ENCODE measurements at places on chromosomes 11 and 22.

GRCh38 chr22:19811211-19811621, 43.5 kb downstream of the GNB1L start:
- DNase-seq, result no peak

DNA sequence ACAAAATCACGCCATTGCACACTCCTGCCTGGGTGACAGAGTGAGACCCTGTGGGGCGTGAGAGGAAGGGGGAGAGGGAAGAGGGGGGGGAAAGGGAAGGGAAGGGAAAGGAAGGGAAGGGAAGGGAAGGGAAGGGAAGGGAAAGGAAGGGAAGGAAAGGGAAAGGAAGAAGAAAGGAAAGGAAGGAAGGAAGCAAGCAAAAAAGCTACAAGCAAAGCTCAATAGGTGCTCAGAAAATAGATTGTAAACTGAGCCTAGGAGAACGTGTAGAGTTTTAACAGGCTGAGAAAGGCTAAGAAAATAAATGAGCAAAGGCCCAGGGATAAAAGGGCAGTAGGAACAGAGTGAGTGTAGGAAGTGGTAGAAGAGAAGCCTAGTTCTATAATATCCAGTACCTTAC, 30.8 kb upstream of the GDPD4 start:
- DNase-seq, result no peak

DNA sequence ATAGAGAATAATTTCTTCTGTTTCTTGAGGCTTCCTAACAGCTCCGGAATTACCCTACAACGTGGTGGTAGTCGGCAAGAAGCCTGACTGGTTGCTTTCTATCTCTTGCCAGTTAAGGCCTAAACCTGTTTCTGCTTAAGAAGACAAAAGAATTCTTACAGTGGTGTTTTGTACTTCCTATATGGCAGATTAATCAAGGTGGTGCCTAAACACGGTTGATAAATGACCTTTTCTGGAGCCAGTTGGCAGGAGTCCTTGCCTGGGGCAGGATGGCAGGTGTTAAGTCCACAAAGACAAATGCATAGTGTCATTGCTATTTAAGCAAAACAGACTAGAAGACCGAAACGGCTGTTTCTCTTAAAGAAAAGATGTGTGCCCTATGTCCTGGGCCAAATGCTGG, 9.9 kb downstream of the GVQW3 start:
- no peak for DNase-seq

- DNase-seq, result peak; percentile 76
Measured at GRCh38 chr11:68282141-68282860, 10.5 kb upstream of the C11orf24 start.

- DNase-seq, result no peak
Measured at GRCh38 chr11:111298413-111299100, at the start of gene POU2AF3. Gene POU2AF3 (plus strand): TSS chr11:111298546. CDS start chr11:111298582, 36 bp downstream.

DNA sequence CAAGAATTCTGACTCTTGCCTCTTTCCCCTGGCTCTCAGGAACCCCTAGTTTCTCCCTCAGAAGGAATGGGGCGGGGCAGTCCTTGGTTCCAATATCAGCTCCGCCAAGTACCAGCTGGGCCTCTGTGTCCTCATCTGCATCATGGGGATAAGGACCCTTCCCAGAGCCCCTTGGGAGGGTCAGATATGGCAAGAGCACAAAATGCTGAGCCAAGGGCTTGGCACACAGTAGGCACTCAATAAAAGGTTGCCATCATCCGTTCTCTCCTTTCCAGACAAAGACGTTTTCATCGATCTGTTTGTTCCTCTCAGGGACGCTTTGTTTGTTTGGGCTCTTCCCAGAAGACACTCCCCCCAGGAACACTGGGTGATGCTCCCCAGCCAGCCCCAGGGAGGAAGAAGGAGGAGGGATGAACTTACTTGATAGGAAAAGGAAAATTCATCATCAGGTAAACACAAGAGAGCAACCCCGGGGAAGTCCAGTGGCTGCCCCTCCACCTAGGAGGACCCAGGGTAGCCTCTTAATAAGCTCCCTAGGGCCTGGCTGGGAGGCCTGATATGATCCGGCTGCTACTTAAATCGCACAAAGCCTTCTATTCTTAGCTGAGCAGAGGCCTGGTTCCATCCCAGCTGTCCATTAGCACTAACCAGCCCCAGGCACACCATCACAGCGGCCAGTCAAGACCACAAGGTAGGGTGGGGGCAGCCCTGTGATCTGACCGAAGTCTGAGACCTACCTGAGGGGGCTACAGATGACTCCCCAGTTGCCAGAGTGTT, 19.6 kb downstream of the GDPD5 start:
- DNase-seq, result no peak

DNA sequence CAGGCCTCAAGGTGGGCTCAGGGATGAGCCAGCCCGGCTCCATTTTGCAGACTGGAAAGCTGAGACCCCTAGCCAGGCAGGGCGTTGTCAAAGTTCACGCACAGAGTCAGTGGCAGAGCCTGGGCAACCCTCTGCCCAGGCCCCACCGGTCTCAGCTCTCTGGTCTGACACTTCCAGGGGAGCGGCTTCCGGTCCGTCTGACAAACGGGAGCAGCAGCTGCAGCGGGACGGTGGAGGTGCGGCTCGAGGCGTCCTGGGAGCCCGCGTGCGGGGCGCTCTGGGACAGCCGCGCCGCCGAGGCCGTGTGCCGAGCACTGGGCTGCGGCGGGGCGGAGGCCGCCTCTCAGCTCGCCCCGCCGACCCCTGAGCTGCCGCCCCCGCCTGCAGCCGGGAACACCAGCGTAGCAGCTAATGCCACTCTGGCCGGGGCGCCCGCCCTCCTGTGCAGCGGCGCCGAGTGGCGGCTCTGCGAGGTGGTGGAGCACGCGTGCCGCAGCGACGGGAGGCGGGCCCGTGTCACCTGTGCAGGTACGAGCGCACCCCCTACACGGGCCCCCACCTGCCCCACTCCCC, 36.0 kb downstream of the CD6 start:
- DNase-seq, result peak; percentile 17

GRCh38 chr11:106479646-106480045, 402.2 kb downstream of the AASDHPPT start:
- DNase-seq, result no peak

DNA sequence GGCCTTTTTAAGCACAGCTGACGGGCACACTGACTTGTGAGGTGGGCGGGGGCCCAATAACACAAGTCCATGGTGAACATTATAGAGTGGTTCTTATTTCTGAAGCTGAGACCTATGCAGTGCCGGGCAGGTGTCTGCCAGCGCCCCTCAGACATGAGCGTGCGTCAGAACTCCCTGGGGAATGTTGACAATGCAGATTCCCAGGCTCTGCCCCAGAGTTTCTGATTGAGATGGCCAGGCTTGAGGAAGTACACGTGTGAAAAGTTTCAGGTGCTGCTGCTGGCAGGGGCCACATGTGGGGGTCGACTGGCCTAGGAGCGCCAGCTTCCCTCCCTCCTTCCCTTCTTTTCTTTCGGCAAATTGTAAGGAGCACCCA, 46.2 kb downstream of the TPCN2 start:
- DNase-seq, result no peak

DNA sequence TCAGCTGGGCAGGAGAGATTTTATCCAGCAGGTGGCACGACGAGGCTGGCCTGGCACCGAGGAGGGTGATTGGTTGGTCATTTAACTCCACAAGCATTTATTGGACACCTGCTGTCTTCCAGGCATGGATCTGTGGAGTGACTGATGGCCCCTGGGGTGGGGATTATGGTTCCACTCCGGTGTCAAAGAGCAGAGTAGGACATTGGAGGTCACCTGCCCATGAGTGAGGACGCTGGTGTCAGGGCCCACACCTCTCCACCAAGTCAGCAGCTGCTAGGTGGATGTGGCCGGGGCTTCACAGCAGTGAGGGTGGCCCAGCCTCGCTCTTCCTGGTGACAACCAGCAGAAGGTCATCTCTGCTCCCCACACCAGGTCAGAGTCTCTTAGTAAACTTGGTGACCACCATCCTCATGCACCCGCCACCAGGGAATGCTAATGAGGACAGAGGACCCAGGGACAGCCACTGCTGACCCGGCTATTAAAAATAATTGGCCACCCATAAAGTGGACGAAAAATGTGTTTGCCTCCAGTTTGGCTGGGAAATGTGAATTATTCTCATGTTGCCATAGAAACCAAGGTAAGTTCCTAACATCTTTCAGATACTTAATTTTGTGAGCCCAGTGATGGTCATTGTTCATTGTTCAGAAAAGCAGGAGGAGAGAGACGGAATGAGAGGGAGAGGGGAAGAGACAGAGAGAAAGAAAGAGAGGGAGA, 428.7 kb downstream of the TBC1D22A start:
- no peak for DNase-seq

- DNase-seq, result no peak
Measured at GRCh38 chr11:116686866-116687265, 85.9 kb downstream of the BUD13 start.

DNA sequence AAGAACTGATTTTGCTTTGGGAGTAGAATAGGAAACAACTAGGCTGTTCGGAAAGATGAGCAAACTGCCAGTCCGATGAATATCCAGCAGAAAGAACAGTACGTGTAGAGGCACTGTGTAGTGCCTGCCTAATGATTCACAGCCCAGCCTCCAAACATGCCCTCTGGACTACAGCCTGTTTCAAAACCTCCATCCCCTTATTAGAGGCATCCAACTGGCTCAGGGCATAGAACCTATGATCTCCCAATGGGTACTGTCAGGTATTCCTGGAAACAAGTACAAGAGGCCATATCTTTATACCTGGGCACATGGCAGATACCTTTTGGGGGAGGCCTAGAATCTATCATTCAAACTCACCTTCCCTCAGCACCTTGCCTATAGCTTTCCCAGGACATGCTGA, 4.9 kb downstream of the RRP8 start:
- DNase-seq, result no peak

GRCh38 chr22:35419756-35420155, 19.8 kb downstream of the MCM5 start:
- no peak for DNase-seq
